Fibroblast of gingiva (primary cell): ENCODE measurements at places on chromosomes 3 and 15.

DNA sequence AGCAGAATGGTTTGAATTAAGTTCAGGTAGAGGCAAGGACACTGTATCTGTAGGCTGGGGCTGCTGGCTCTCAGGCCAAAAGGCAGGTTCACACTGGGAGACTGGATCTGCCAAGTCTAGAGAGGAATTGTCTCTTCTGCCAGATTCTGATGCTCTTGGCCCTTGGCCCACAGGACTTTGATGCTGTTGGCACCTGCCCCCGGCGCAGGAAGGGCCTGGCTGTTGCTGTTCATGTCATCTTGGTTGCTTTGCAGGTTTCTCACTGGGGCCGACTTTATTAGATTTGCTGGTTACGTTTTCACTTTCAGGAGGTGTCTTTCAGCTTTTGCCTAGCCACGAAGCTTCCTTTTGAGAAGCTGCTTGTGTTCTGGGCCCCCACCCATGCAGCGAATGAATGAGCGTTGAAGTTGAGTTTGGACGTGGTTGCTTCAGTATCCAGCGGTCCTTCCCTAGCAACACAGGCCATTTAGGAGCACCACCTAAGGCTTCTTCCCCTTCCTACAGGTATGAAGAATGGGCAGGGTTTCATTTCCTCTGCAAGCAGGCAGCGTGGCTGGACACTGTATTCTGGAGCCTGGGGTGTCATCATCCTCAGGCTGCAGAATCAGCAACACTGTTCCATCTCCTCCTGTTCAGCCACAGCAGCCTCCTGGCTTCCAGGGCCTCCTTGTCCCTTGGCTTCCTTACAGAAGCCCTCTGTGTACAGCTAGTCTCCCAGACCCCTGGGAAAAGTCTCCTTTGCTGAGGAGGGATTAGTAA lies 65.6 kb upstream of the PRR23C start:
- no peak for DNase-seq

GRCh38 chr3:172259111-172259541 lies 189.1 kb downstream of the GHSR start:
- no peak for DNase-seq

DNA sequence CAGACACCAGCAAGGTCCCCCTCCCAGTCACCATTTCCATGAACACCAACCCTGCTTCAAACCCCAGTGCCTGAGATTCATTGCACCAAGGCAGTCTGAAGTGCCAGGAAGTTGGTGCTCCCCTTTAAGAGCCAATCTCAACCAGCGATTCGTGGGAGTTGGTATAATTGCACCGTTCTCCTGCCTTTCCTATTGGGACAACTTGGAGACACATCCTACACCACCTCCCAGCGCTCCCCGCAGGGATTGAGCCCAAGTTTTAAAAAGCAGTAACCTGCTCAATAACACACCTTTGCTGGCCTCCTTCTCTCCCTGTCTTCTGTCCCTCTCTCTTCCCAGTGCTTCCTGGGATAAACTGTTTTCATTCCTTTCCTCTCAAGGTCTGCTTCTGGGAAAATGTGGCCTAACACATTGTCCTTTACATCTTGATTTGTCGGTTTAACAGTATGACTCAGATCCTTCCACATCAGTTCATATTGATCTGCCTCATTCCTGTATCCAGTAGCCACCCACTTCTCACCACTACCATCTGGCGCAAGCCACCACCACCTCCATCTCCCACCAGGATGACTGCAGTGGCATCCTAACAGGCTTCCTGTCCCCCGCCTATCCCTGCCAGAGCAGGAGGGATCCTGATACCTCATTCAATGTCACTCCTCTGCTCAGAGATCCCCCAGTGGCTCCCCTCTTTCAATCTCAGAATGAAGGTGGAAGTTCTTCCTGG lies 37.8 kb upstream of the HRH1 start:
- DNase-seq, result no peak

- no peak for DNase-seq
These were observed 109.0 kb downstream of the VGLL4 start for GRCh38 chr3:11534793-11535101.
